B cell (primary cell): ENCODE measurements at places on chromosomes 12 and 14.

DNA sequence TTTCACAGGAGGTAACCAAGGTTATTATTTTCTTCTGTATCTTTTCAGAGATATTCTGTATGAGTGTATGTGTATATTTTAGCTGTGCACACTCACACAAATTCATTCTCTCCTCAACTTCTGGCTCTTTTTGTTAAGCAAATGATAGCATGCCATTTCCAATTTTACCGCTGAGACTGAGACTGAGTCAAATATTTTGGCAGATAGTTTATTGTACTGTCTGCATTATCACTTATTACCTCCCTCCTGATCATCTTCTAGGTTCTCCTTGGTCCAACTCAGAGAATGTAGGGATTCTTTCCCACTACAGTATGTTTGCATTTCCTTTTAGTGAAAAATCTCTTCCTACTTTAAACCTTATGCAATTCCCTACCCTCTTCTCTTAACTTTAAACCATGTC is 33.3 kb downstream of the DACT1 start:
- no peak for DNase-seq

- DNase-seq, result no peak
These were observed 354.4 kb downstream of the MED13L start for GRCh38 chr12:115922952-115923564.

DNA sequence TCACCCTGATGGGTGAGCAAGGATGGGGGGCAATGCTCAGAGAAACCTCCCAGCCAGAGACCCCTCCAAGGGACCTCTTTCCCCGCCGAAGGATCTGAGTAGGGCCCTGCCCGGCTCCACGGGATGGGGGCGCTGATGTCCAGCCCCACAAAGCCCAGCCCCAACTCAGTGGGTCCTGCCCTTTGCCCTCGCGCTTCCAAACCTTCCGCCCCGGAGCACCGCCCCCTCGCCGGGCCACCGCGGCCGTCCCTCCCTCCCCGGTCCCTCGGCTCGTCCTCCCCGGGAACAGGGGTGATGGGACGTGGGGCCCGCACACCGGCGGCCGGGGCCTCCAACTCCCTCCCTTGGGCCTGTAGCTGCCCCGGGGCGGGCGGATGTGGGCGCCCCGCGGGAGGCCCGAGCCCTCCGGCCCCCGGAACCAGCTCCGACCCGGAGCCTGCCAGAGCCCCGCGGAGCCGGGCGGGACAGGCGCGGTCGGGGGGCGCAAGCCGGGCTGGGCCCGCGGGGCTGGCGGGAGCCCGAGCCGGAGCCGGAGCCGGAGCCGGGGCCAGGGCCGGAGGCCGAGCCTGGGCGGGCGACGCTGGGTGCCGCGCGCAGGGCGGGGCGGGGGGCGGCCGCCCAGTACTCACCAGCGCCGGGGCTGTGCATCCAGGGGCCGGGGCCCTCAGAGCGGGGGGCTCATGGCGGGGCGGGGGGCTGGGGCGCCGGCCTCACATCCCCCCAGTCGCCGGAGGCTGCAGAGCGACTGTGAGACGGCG is 386 bp downstream of the HDAC7 start:
- peak; percentile 66 for DNase-seq

DNA sequence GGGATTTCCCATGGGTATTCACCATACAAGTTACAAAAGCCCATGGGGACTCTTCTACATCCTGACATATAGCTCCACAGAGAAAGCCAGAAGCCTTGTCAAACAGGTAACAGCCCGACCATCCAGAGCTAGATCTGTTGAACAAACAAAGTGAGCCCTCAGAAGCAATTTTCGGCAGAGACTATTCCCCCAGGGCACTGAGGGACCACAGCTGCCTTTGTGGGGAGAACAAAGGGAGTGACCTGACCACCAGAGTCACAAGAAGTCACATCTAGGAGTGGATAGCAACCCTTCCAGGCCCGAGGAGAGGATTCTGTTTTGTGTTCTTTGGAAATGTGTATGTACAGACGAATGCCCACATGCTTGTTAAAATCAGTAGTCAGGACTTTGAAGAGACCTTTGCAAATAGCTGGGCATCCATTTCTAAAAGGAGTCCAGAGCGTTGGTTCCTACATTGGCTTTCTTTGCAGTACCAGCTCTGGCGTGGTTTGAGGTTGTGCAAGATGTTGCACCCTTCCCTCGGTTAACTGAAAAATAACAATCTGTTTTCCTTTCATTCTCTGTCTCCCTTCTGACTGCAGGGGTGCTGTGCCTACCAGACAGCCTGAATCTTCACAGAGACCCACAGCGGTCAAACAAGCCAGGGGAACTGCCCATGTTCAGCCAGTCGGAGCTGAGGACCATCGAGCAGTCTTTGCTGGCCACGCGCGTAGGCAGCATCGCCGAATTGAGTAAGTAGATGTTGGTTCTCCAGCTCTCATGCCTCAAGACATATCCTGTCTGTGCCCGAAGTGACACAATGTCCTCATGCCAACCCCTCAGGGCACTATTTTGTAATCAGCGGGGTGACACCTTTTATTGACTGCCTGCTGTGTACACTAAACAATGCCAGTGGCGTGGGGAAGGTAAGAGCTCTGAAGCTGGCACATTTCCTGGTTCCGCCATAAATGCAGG is 165.4 kb upstream of the PWP1 start:
- no peak for DNase-seq

DNA sequence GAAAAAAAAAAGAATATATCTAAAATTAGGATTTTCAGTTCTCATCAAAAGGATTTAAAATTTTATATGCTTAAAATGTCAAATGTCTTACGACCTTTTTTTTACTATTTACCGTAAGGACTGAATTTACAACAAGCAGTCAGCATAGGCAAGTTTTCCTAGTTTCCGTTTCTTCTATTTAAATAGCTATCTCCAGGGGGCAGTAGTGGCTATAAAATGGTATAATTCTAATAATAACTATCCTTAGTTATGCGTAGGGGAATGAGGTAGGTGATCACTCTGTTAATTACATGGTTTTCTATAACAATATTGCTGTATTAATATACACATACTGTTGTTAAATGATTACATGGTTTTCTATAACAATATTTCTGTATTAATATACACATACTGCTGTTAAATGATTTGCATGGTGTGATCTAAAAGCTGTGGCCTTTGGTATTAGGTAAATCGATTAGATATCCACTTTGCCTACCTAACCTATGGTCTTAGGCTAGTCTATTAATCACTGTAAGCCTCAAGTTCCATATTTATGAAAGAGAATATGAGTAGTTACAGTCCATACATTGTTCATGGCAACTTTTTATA is 217.7 kb upstream of the PDZRN4 start:
- no peak for DNase-seq

DNA sequence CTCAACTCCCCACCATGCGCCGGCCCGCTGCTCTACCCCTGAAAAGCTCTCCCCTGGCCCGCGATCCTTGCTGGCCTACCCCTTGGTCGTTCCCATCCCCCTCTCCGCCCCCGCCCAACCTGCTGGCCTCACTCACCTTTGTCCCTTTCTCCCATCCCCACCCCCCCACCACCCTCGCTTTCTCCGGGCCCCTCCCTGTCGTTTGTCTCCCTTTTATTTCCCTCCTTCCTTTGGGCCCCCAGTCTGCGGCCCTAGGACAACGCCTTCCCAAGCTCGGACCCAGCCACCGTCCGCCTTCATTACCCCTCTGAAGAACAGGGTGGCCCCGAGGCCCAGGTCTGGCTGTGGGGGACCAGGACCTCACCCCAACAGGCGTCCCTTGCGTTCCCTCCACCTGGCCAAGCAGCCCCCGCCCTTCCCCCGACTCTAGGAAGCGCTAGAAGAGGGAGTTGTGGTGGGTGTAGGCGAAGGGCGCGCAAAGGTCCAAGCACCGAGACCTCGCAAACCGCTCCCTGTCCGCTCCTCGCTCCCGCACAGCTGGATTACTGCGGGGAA is 6.9 kb upstream of the SLC7A7 start:
- no peak for DNase-seq

DNA sequence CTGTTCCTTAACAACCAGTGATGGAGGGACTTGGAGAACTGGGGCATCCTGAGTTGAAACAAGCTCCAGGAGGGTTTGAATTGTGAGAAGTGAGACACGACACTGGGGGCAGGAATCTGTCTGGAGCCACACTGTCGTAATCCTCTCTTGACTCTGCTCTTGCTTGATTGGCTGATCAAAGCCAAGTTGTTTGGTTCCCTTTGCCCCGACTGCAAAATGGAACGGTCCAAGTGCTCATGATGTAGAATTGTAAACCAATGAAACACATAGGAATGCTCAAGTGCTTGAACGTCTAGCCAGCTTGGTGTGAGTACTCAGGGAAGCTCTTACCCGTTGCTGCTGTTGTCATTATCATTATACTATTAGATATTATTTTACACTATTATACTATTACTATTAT is 98.1 kb downstream of the TMEM132C start:
- DNase-seq, result no peak

GRCh38 chr12:77122661-77123060 is 57.3 kb upstream of the E2F7 start:
- no peak for DNase-seq

- DNase-seq, result no peak
These were observed 200.2 kb upstream of the NUDT4 start for GRCh38 chr12:93177208-93178153.

DNA sequence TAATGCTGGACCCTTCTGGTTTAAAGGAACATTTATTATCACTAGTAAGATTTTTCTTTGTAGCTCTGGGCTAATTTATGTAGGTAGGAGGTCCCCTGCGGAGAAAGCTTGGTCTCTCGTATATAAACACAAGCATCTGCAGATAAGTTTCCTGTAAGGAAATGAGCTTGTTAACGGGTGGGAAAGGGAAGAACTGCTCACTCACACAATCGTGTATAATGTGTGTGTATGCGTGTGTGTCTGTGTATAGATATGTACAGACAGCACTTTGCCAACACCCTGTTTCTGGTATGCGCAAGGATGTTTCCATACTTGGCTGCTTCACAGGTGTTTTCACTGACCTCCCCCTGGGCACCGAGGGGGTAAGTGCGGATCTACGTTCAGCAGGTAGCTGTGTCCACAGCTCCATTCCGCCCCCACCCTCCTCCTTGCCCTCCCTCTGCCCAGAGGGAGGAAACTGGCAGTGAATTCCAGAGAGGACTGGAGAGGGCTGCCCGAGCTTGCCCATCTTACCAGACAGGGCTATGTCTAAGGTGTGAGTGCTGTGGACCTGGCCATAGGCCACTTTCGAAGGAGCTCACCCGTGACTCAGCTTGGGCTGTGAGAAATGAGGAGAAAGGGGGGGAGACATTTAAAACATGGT is 65.2 kb downstream of the NINJ2 start:
- DNase-seq, result no peak

- DNase-seq, result no peak
These were observed 94.9 kb downstream of the BCAT1 start for GRCh38 chr12:24854017-24854416.

DNA sequence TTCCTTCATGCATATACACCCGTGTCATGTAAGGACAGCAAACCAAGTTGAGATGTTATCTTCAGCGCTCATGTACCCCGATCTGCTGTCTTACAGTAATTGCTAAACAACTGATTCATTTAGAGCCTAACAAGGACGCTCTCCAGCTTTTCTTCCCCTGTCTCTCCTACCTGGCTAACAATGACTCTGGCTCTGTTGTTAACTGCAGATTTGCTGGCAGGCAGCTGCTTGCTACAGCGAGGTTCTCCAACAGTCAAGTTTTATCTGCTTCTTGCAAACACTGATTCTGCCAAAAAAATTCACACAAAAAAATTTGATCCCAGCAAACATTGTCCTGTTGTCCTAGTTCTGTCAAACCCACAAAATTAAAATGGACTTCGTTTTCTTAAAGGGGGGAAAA is 101.6 kb downstream of the OTX2 start:
- DNase-seq, result no peak

DNA sequence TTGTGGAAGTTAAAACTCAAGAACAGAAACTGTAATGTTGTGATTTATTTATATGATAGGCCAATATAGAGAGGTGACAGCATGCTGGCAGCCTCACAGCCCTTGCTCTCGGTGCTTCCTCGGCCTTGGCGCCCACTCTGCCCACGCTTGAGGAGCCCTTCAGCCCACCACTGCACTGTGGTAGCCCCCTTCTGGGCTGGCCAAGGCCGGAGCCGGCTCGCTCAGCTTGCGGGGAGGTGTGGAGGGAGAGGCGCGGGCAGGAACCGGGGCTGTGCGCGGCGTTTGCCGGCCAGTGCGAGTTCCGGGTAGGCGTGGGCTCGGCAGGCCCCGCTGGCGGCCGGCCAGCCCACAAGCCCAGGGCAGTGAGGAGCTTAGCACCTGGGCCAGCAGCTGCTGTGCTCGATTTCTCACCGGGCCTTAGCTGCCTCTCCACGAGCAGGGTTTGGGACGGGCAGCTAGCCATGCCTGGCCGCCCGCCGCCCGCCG is 65.8 kb upstream of the SLC8A3 start:
- peak; percentile 44 for DNase-seq

GRCh38 chr14:66315548-66315947 is 170.6 kb upstream of the CCDC196 start:
- DNase-seq, result no peak

- DNase-seq, result no peak
These were observed 237.2 kb downstream of the SLC15A4 start for GRCh38 chr12:128586451-128587029.

- no peak for DNase-seq
These were observed 69.7 kb downstream of the LGMN start for GRCh38 chr14:92678766-92679165.

GRCh38 chr12:97752129-97752528 is 289.5 kb downstream of the RMST start:
- no peak for DNase-seq

DNA sequence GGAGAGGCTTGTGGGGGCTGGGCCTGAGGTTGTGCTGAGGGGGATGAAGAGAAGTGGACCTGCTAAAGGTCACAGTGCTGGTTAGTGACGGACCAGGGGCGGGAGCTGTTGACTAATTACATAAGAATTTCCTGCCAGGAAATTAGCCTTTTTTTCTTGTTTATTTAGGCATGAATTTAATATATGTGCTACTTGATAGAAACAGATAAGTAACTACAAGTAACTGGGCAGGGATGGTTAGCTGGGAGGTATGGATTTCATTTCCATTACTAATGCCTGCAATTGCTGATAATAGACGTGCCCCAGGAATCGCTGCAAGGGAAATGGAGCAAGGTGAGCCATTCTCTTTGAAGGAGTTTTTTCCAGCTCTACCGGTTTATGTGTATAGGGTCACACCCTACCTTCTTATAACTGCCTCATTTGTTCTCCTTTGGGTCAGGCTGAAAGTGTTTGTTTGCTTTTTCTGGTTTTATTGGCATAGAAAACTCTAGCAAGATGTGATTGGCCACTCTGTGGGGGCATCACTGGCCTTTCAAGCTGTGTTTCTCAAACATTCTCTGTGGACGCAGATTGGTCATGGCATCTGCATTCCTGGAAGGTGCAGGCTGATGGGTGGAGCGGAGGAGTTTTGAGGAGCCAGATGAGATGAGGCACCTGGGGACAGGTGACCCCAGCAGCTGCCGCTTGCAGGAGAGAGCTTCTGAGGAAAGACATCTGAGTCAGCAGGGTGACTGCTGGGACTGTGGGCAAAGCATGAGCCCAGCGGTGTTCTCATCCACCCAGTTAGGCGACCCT is 19.0 kb upstream of the GPRC5A start:
- DNase-seq, result no peak
